HS-27A (cell line): ENCODE measurements at places on chromosomes 4 and X.

DNA sequence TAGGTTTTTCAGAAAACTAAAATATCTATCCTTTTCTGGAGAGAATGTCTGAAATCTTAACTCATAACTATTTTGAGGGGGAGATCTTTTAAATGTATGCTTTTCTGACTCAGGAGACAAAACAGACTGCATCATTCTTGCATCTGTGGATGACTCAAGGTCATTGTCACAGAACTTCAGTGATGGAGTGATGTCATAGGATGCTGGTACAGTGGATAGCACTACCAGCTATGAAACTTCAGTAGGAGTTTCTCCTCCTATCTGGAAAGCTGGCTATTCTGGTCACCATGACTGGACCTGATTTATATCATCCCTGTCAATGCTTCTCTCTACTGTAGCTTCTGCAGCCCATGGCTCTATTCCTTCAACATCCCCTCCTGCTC, 50.3 kb downstream of the PARM1 start:
- no peak for DNase-seq

GRCh38 chr4:163166041-163166579, 580 bp downstream of the NAF1 start:
- no peak for DNase-seq

- DNase-seq: peak; percentile 55
Measured at GRCh38 chr4:133802359-133803140, 399.0 kb downstream of the PABPC4L start.

DNA sequence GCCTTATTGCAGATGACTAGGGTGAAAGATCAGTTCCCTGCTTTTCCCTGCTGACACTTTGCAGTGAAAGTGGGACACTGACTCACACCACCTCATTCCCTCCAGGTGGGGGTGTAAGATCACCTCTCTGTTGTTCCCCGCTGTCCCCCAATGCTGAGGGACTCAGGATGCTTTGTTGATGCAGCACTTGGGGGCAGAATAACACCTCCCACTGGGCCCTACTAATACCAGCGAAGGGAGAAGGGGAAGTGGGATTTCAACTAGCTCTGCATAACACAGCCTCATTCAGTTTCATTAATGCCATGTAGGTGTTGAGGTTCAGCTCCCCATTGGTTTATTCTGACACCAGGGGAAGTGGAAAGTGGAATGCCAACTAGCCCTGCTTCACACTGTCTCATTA, 43.6 kb upstream of the IL1RAPL2 start:
- DNase-seq: no peak

GRCh38 chr4:90792696-90793095, 665.5 kb downstream of the CCSER1 start:
- no peak for DNase-seq

DNA sequence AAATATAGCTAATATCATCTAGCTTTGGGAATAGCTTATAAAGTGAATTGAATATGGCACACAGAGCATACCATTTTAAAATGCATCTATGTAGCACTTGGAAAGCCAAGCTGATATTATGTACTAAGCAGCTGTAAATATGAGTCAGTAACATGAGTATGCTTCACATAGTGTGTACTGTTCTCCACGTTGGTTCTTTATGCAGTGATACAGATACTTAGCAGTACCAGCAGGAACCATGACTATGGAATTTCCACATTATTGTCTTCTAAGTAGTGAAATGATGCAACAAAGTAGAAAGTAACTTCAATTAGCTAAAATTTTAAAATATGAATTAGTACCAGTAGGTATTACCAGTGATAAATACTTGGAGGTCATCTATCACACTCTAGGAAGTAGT, 320.1 kb downstream of the BMPR1B start:
- DNase-seq: no peak

GRCh38 chr4:92566269-92566668, 262.5 kb downstream of the GRID2 start:
- no peak for DNase-seq

- DNase-seq: no peak
Measured at GRCh38 chr4:175166020-175166419, 247.9 kb downstream of the ADAM29 start.

DNA sequence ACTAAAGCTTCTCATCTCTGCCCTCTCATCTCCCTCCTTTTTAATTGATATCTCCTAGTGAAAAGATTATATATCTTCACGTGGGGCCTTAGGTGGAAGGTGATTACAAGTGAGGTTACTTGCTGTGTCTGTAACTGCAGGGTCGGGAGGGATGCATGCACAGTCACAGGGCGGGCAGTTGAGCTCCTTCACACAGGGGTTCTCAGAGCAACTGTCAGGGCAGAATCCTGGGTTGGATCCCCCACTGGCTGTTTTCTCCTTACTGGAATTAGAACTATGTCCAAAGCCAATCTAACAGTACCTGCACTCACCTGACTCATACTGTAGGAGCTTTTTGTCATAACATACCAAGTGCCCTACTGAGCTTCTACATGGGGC, 141.1 kb downstream of the AASDH start:
- no peak for DNase-seq

- no peak for DNase-seq
Measured at GRCh38 chrX:122115604-122116003, 1068.2 kb downstream of the GLUD2 start.

DNA sequence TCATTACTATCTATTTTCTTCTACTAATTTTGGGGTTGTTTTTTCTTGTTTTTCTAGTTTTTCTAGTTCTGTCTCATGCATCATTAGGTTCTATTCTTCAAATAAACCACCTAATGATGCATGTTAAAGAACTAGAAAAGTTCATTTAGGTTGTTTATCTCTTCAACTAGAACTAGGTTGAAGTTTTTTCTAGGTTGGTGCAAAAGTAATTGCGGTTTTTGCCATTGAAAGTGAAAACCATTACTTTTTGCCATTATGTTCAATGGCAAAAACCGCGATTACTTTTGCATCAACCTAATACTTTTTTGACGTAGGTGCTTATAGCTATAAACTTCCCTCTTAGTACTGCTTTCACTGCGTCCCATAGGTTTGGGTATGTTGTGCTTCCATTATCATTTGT, 64.4 kb upstream of the SLC7A3 start:
- no peak for DNase-seq

- DNase-seq: no peak
Measured at GRCh38 chr4:153469031-153469430, 2.9 kb downstream of the TMEM131L start.

DNA sequence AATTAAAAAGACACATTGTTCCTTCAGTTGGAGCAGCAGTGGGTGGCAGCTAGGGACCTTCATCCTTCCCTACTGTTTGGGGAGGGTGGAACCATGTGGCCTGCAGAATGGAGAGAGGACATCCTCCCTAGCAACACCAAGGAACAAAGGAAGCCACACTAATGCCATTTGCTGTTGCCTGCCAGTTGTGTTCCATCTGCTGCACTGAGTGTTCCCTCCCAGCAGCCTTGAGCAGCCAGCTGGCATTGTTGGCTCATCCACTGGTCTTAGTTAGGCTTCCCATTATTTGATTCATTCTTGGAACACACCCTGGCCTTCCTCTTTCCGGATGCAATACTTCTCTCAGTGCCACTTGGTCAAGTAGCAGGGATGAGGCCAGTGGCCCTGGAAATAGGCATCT, 25.0 kb upstream of the HMGB3 start:
- DNase-seq: no peak

DNA sequence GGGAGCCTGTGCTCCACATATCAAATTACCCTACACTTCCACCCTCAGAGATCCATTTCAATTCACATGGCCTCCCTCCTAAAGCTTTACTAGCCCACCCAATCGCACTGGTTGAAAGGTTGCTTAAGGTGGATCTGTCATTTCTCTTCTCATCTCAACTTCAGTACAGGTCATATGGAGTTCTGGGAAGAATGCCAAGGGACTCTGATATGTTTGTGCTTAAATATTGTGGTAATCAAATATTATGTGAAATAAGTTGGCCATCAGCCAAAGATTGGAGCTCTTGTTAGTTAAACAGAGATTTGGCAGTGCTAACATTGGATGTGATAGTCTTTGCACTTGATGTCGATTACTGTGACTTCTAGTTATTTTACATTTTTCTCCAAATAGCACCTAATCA, 20.5 kb downstream of the SEPTIN6 start:
- DNase-seq: no peak

GRCh38 chr4:10346023-10346422, 111.2 kb downstream of the ZNF518B start:
- DNase-seq: no peak

DNA sequence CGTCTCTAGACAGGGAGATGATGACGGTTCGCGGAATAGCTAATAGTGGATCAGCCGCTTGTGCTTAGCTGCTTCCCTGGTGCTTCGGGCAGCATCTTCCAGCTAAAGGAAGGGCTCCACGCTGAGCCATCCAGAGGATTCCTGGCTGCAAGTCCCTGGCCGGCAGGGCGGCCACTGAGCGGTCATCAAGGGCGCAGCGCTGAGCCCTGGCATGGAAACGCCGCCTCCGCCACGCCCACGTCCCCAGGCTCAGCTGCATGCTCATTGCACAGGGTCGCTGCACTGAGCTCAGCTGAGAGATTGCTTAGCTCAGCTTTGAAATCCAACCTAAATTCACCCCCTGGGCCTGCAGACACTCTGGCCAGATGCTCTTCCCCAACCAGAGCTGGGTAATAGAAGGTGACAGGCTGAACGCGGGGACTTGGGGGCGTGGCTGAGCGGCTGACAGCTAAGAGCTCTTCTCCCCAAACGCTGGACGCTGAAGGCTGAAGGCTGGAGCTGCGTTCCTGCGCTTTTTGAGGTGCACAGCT, 118.2 kb upstream of the KIT start:
- DNase-seq: no peak

DNA sequence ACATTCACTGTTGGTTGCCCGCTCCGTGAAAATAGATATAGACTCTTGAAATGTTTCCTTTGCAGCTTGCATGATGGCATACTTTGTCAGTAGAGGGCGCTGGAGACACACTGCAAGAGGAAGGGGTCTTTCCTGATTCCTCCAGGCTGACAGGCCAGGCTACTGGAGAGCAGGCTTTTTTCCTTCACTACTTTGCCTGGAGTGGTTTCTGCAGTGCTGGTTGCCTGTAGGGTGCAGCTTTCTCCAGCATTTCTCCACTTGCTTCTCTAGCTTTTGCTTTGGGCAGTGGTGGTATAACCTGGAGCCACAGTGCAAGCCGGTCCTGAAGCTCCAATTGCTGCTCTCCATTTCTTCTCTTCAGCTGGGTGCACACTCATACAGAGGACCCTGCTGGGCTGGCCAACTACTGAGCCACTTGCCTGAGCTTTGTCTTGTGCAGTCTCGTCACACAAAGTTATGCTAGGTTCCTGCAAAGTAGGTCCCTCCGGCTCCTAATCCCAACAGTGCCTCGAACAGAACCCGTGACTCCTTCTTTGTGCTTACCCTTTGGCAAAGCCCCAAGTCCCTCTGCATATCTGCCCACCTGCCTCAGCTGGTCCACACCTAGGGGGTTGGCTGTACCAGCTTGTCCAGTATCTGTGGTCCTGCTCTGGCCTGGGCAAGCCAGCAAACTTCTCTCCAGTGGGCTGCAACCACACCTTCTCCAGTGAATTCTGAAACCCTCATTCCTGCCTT, 46.3 kb downstream of the RASSF6 start:
- peak; percentile 17 for DNase-seq

DNA sequence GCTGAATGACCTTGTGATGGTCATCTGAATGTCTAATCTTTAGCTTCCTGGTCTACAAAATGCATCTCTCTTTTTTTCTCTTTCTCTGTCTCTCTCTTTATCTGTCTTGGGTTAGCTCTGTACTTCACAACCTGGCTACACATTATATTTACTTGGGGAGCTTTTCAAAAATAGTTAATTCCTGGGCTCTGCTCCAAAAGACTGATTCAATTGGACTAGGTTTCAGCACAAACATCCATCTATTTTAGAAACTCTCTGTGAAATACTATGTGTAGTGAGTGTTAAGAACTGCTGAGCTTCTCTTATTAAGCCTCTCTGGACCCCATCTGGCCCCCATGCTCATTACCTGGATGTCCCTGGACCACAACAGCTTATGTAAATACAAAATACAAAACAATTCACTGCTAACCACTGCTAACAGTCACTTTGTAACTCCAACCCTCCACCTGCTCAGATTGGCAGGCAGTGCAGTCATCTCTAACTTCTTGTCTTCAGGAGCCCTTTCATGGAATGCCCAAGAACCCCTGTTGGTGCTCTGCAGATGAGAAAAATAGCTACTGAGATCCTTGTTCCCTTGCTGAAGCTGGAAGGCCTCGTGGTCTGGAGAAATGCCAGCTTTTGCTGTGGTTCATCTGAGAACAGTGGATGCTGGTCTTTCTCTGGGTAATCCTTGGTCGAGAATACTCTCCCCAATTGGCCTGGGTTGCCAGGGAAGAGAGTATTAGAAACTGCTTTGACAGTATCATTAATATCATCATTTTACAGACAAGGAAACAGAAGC, 14.8 kb upstream of the BOD1L1 start:
- no peak for DNase-seq

GRCh38 chr4:132770776-132771175, 378.3 kb upstream of the PCDH10 start:
- DNase-seq: no peak

DNA sequence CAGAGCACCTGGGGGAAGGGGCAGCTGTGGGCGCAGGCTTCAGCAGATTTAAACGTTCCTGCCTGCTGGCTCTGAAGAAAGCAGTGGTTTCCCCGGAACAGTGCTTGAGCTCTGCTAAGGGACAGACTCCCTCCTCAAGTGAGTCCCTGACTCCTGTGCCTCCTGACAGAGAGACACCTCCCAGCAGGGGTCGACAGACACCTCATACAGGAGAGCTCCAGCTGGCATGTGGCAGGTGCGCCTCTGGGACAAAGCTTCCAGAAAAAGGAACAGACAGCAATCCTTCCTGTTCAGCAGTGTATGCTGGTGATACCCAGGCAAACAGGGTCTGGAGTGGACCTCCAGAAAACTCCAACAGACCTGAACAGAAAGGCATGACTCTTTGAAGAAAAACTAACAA, 68.1 kb downstream of the ZC4H2 start:
- no peak for DNase-seq

DNA sequence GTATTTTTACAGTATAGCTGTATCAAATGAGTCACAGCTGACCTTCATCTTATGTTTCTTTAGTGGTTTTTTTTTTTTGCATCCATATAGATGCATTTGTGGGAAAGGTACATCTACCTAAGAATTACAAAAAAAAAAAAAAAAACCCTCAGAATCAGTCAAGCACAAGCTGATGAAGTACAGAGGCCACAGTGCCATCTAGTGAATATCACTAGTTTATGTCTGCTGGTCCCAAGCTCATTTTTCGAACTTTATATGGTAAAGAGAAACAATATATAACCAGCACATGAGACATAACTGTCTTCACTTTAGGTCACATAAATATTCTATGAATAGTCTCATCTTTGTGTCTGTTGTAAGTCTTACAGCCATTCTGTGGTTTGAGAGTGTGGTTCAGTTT, 220.1 kb downstream of the DLG3 start:
- no peak for DNase-seq

DNA sequence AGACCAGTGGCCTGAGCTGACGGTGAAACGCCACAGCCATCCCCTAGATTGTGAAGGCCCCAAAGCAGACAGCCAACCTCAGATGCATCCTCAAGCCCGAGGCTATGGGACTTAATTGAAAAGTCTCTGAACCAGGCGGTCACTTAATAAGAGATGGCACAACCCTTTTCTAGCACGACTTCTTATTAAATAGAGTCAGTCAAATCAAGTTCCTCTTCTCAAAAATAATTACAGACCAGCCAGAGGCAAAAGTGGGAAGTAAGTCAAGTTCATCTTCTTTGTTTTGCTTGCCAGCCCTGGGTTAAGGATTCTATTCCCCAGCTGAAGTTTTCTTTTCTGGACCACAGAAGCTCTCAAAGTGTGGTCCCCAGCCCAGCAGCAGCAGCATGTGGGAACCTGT, 9.7 kb upstream of the SH3KBP1 start:
- DNase-seq: no peak
